Caco-2 (cell line): ENCODE measurements at places on chromosomes 2 and 18. TPM values are rescaled to one million over a fixed set of nuclear protein-coding genes. Genes with fewer than 3 reads are reported as not detected.

DNA sequence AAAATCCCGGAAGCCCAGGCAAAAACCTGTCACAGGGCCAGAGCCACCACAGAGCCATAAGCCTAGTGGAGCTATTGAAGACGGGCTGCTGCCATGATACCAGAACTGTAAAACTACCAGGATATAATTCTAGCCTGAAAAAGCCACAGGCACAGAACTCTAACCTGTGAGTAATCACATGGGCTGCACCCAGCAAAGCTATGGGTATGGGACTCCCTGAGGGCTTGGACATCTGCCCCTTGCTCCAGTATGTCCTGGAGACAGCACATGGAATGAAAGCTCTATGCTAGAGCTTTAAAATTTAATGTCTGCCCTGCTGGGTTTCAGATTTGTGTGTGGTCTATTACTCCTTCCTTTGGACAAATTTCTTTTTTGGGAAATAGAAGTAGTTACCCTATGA lies 2183.6 kb upstream of the CELF4 start:
- no peaks in the 10 kb centered on the region for H3K4me1 ChIP-seq
- H3K4me3 ChIP-seq: no peak overlapping the region
- H3K36me3 ChIP-seq: no peaks in the 10 kb centered on the region
- no peaks in the 10 kb centered on the region for H3K27me3 ChIP-seq

GRCh38 chr18:75782826-75783225 lies 355.3 kb upstream of the SMIM21 start:
- H3K27me3 ChIP-seq: no peaks in the 10 kb centered on the region
- no peaks in the 10 kb centered on the region for H3K36me3 ChIP-seq
- no peak overlapping the region for H3K4me3 ChIP-seq

The KHK gene
- total RNA-seq: 7.9 and 9.3 TPM in 2 replicates

The LYG2 gene
- not detected in 2 replicates for total RNA-seq

- no peaks in the 10 kb centered on the region for H3K36me3 ChIP-seq
Measured at GRCh38 chr2:236915726-236916125, 170.0 kb upstream of the COPS8 start.

The CTAGE1 gene
- total RNA-seq: not detected in 2 replicates

DNA sequence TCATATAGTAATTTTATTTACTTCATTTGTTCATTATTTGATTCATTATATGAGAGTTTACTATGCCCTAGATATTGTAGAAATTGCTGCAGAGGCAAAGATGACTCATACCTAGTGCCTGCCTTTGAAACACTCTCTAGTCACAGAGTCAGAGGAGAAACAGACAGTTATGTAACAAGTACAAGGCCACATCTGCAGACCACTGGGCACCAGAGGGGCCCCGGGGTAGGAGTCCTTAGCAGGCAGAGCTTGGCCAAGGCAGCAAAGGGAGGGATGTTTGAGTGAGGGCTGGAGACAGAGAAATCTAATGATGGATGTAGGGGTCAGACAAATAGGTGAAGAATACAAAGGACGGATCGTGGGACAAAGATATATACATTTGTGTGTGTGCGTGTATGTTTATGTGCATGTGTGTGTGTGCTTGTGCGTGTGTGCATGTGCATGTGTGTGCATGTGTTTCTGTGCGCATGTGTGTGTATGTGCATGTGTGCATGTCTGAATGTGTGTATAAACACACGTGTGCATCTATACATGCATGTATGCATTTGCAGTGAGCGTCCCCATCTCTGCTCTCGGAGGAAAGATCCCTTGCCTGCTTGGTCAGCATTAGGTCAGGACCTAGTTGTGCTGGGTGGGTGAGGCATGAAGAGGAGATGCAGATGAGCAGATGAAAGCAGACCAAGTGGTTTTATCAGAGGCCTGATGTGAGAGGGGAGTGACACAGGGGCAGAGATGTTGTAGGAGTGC lies 170.6 kb upstream of the MYT1L start:
- H3K4me1 ChIP-seq: no peaks in the 10 kb centered on the region
- no peaks in the 10 kb centered on the region for H3K36me3 ChIP-seq
- H3K27ac ChIP-seq: no peak overlapping the region
- H3K27me3 ChIP-seq: no peaks in the 10 kb centered on the region

- H3K27ac ChIP-seq: no peak overlapping the region
- peaks cover 15% of the 10 kb centered on the region for H3K4me1 ChIP-seq
- H3K27me3 ChIP-seq: no peaks in the 10 kb centered on the region
- no peak overlapping the region for H3K4me3 ChIP-seq
- no peak for DNase-seq
Measured at GRCh38 chr2:195343942-195344530, 313.0 kb upstream of the SLC39A10 start.

DNA sequence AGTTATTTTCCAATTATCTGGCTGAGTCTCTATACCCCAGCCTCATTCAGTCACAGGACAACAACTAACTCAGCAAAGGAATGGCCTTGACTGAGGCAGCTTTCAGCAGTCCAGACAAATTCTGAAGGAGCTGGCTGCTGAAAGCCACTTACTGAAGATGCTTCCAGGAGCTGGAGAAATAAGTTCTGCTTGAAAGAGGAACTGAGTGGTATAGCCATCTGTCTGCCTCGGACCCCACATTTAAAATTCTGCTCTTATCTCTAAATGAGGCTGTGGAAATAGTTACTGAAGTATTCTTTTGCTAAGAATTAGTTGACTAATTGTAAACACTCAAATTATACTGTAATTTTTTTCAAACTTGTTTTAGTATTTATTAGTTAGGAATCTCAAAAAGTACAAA lies 9.1 kb upstream of the GPD2 start:
- no peak for DNase-seq
- H3K36me3 ChIP-seq: no peaks in the 10 kb centered on the region
- peaks cover 13% of the 10 kb centered on the region for H3K4me1 ChIP-seq
- H3K27me3 ChIP-seq: no peaks in the 10 kb centered on the region
- H3K27ac ChIP-seq: no peak overlapping the region
- no peak overlapping the region for H3K4me3 ChIP-seq

- no peaks in the 10 kb centered on the region for H3K4me1 ChIP-seq
- no peak for DNase-seq
- H3K4me3 ChIP-seq: no peak overlapping the region
Measured at GRCh38 chr2:202072226-202072625, 829 bp upstream of the KIAA2012 start.

DNA sequence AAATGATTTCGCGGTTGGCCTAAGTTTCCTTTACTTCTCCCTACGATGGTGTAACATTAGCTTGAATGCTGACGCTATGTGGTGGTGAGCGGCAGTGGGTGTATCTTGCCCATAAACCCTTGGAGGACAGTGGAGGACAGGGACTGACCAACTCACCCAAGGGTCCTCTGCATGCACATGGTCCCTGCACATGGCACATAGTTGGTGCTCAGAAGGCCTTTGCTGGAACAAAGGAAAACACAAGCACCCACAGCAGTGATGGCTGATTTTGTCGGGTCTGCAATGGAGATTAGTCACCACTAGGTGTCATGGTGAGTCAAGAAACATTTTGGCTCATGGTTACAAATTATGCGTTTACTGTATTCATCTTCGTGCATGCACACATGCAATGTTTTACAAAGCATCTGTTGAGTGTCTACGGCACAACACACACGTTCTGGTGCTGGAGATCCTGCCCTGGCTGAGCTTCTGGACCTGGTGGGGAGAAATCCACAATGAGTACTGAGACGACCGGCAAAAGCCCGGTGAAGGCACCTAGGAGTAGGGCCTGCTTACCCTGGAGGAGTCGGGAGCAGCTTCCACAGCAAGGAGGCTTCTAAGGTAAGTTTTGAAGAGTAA lies 44.0 kb downstream of the PDCL3 start:
- H3K4me1 ChIP-seq: no peaks in the 10 kb centered on the region
- H3K27ac ChIP-seq: no peak overlapping the region
- H3K36me3 ChIP-seq: no peaks in the 10 kb centered on the region
- H3K27me3 ChIP-seq: no peaks in the 10 kb centered on the region
- DNase-seq: no peak
- no peak overlapping the region for H3K4me3 ChIP-seq

The ICOS gene
- not detected in 2 replicates for total RNA-seq

The ZNF516 gene
- 14.3 and 25.5 TPM in 2 replicates for total RNA-seq

DNA sequence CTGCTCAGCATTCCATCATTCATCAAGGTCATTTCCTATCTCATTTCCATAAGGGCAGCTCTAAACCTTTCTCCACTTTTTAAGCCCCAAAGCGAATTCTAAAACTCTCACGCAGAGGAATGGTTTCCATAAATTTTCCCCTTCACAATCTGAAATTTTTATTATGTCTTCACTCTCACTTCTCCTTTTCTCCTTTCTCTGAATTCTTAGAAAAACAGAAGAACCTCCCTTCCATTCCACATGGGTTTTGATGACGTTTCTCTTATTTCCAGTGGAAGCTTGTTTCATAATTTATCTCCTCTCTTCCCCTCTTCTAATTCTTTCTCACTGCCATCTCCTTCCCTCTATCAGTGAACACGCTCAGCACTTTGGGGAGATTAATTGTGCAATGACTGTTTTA lies 97.3 kb downstream of the SPATS2L start:
- H3K4me3 ChIP-seq: no peak overlapping the region
- H3K27ac ChIP-seq: peak overlapping the region; percentile 60
- no peaks in the 10 kb centered on the region for H3K36me3 ChIP-seq
- no peaks in the 10 kb centered on the region for H3K27me3 ChIP-seq
- H3K4me1 ChIP-seq: peaks cover 82% of the 10 kb centered on the region

GRCh38 chr2:58635801-58636375 lies 394.8 kb upstream of the FANCL start:
- H3K27ac ChIP-seq: no peak overlapping the region
- no peaks in the 10 kb centered on the region for H3K27me3 ChIP-seq
- peaks cover 37% of the 10 kb centered on the region for H3K4me1 ChIP-seq
- H3K36me3 ChIP-seq: no peaks in the 10 kb centered on the region

GRCh38 chr2:66675591-66675990 lies 240.7 kb downstream of the MEIS1 start:
- no peak overlapping the region for H3K4me3 ChIP-seq
- DNase-seq: no peak
- no peaks in the 10 kb centered on the region for H3K27me3 ChIP-seq
- no peaks in the 10 kb centered on the region for H3K4me1 ChIP-seq
- H3K36me3 ChIP-seq: no peaks in the 10 kb centered on the region

The BMP10 gene
- not detected in 2 replicates for total RNA-seq

GRCh38 chr2:216650626-216651257 lies 17.5 kb downstream of the IGFBP2 start:
- H3K4me1 ChIP-seq: peaks cover 7% of the 10 kb centered on the region
- no peaks in the 10 kb centered on the region for H3K36me3 ChIP-seq
- no peak for DNase-seq
- no peaks in the 10 kb centered on the region for H3K27me3 ChIP-seq
- H3K27ac ChIP-seq: no peak overlapping the region

DNA sequence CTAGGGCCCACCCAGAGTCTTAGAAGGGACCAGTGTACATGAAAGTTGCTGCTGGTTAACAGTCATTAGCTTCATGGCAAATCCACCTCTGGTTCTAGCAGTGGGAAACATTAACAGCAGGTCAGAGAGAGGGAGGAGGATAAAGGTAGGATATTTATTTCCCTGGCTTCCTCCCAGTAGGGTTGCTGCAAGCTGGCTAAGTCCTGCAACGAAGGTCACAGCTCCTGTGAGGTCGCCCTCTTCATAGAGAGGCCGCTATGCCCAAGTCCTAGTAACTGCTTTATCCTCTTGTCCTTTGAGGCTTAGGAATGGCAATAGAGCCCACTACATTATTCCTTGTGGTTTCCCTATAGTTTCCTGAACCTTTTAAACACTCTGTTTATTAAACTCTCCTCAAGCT lies 84.0 kb upstream of the ACSL3 start:
- H3K27me3 ChIP-seq: no peaks in the 10 kb centered on the region
- no peak overlapping the region for H3K27ac ChIP-seq
- H3K4me3 ChIP-seq: no peak overlapping the region
- no peak for DNase-seq
- no peaks in the 10 kb centered on the region for H3K36me3 ChIP-seq
- 0 out of 2 replicates have a peak, but pooled peaks cover 12% of the 10 kb centered on the region for H3K4me1 ChIP-seq

DNA sequence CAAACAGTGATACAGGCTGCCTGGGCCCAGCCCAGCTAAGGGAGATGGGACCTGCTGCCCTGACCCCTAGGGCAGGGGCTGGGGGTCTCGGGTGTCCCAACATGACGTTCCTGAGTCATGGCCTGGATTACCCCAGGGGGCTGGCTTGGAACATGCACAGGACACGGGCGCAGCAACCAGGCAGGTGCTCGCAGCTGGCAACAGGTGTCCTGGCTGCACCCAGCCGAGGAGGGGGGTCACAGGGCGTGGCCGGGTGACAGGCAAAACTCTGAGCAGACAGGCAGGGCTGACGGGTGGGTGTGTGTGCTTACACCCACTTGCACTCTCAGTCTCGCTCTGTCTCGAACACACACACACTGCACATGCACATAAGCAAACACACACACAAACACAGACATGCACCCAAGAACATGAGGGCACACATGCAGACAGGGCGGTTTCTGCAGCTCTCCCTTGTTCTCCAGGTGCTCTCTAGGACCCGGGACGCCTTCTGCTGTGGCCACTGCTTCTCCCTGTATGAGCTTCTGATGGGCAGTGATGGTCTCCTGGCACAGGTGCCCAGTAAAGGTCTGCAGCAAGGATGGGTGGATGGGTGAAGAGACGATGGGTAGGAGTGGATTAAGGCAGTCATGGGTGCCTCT lies 33.7 kb upstream of the TAF1B start:
- H3K36me3 ChIP-seq: no peaks in the 10 kb centered on the region
- H3K4me3 ChIP-seq: no peak overlapping the region
- no peaks in the 10 kb centered on the region for H3K27me3 ChIP-seq
- H3K27ac ChIP-seq: no peak overlapping the region
- DNase-seq: no peak

The ZNF385B gene
- total RNA-seq: 0.77 and 0.95 TPM in 2 replicates

DNA sequence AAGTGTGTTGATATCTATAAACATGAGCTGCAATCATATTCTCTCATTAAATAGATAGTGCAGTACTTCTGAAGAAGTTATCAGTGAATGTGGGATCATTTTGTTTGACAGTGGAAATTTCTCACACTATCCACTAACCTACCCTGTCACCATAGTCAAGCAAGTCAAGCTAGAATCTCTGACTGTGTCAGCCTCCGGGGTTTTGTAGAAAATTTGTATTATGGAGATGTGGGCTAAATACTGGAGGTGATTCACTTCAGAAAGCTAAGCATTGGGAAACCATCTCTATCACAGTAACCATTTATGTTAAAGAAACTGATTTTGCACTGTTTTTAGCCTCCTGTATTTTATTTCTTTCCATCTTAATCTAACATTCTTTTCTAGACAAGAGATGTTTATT lies 126.6 kb upstream of the CREB1 start:
- H3K27me3 ChIP-seq: no peaks in the 10 kb centered on the region
- H3K4me3 ChIP-seq: no peak overlapping the region

The PIEZO2 gene
- 0.11 and 0.51 TPM in 2 replicates for total RNA-seq

The CYS1 gene
- total RNA-seq: 0.91 and 1.4 TPM in 2 replicates

The CROCC2 gene
- not detected in 2 replicates for total RNA-seq

DNA sequence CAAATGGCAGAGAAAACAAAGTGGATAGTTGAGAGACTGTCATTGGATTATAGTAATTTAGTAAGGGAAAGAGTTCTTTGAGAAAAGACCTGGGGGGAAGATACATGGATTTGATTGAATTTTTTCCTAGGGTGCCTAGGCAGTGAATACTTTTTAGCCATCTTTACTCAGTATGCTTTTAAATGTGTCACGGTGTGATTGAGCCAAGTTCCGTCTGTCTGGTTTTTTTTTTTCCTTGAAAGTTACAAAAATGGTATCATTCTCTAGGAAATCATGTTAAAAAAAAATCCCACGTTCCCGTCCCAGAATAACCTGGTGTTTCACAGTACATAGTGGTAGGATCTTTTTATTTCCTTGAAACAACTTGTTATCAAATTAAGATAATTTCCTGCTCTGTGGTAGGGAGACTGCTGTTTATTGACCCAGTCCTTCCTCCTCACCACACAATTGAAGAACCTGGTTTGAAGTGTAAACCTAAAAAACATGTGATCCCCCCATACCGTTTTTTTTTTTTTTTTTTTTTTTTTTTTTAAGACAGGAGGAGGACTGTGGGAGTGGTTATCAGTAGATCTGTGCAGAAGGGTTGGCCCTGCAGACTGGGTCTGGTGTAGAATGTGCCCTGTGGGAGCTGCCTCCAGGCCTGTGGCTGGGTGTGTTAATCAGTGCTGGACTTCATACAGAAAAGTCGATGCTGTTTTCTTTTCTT lies 55.1 kb downstream of the DGKD start:
- no peak overlapping the region for H3K4me3 ChIP-seq
- no peaks in the 10 kb centered on the region for H3K36me3 ChIP-seq
- DNase-seq: no peak
- no peaks in the 10 kb centered on the region for H3K27me3 ChIP-seq
